Glutamatergic neuron (in vitro differentiated cells): ENCODE measurements at places on chromosomes 3 and 15. TPM values are rescaled to one million over a fixed set of nuclear protein-coding genes. Genes with fewer than 3 reads are reported as not detected.

TGM4 gene
- total RNA-seq = not detected

TIGIT gene
- total RNA-seq = not detected

ZNF710 gene
- total RNA-seq = 25.2 TPM

DNA sequence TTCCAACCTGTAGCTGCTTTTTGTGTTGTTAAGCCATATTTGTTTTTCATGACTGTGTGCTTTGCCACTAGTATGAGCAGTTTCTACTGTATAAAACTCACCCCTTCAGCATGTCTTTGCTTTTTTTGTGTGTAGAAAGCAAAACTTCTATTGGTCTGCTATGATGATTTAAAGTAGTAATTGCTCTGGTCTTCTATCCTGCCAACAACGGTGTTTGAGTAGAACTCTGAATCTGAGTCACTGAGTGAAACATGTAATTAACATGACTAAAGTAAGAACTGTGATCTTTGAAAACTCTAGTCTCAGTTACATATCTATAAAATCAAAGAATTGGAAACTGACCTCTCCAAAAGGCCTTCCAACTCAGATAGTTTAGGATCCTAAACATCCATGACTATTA, 133.6 kb downstream of the TPRG1 start:
- no peaks in the 10 kb centered on the region for H3K36me3 ChIP-seq
- H3K27ac ChIP-seq = no peak overlapping the region
- no peaks in the 10 kb centered on the region for H3K4me1 ChIP-seq
- no peaks in the 10 kb centered on the region for H3K27me3 ChIP-seq

GRCh38 chr3:181839039-181839915, 127.6 kb downstream of the SOX2 start:
- no peak overlapping the region for H3K4me3 ChIP-seq
- H3K27me3 ChIP-seq = no peaks in the 10 kb centered on the region
- H3K27ac ChIP-seq = no peak overlapping the region
- peaks cover 1% of the 10 kb centered on the region for H3K4me1 ChIP-seq
- no peak for DNase-seq

- H3K4me1 ChIP-seq = no peaks in the 10 kb centered on the region
- peaks cover 5% of the 10 kb centered on the region for H3K36me3 ChIP-seq
- peaks cover 3% of the 10 kb centered on the region for H3K27me3 ChIP-seq
- no peak for DNase-seq
These were observed 59.8 kb downstream of the FAM174B start for GRCh38 chr15:92595506-92596381.

DNA sequence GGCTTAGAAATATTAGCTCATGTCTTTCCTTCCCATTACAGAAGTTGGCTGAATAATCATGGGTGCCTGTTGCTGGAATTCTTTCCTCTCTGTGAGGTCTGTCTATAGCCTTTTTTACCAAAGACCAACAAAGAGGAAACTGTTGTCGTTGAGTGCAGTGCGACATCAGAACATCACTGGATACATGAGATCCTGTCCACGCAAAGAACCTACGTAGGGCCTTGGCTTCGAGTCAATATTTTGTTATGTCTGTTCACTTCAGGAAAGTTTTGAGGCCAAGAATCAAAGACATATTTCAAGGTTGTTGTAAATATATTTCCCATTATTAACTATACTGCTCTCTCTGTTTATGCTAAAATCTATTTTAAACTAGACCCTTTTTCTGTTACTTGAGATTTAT, 101.5 kb upstream of the IL12A start:
- DNase-seq = no peak
- H3K4me3 ChIP-seq = no peak overlapping the region
- peaks cover 12% of the 10 kb centered on the region for H3K4me1 ChIP-seq
- peaks cover under 1% of the 10 kb centered on the region for H3K36me3 ChIP-seq
- no peaks in the 10 kb centered on the region for H3K27me3 ChIP-seq

- H3K27ac ChIP-seq = peak overlapping the region; percentile 78
- H3K4me3 ChIP-seq = peak overlapping the region; percentile 75
- peaks cover 3% of the 10 kb centered on the region for H3K27me3 ChIP-seq
- peaks cover 5% of the 10 kb centered on the region for H3K36me3 ChIP-seq
- H3K4me1 ChIP-seq = peaks cover 70% of the 10 kb centered on the region
- no peak for DNase-seq
These were observed 10.9 kb downstream of the TAGLN3 start for GRCh38 chr3:112009670-112010069.
